HCT116 (cell line): ENCODE measurements at places on chromosomes 3 and 15. TPM values are rescaled to one million over a fixed set of nuclear protein-coding genes. Genes with fewer than 3 reads are reported as not detected.

The GABRA5 gene
- total RNA-seq, result not detected

The MYZAP gene
- 5.8 TPM for total RNA-seq

The RPUSD3 gene
- 58.0 TPM for total RNA-seq

The NDUFB5 gene
- total RNA-seq, result 116 TPM

The TM4SF4 gene
- total RNA-seq, result 0.91 TPM

The MOBP gene
- total RNA-seq, result not detected

The TIMP4 gene
- not detected for total RNA-seq

The PCOLCE2 gene
- total RNA-seq, result 4.4 TPM

The LRTM1 gene
- not detected for total RNA-seq

The SPG11 gene
- total RNA-seq, result 34.8 TPM

The GOLGA8S gene
- total RNA-seq, result 0.15 TPM

The AGBL1 gene
- not detected for total RNA-seq

The C3orf49 gene
- total RNA-seq, result not detected

The RYR3 gene
- not detected for total RNA-seq

The SEMA3F gene
- 15.7 TPM for total RNA-seq

The CAMKV gene
- 0.10 TPM for total RNA-seq

The RPL22L1 gene
- 492 TPM for total RNA-seq

The MRPS22 gene
- total RNA-seq, result 95.1 TPM

The TLR9 gene
- 0.15 TPM for total RNA-seq

The VEPH1 gene
- total RNA-seq, result 4.9 TPM

The SLC27A2 gene
- total RNA-seq, result 14.0 TPM

The PLA2G4E gene
- not detected for total RNA-seq

The ADCY5 gene
- total RNA-seq, result 0.49 TPM

The SYNM gene
- total RNA-seq, result 3.3 TPM

The ERICH6 gene
- total RNA-seq, result not detected

The ADGRG7 gene
- total RNA-seq, result not detected

The UROC1 gene
- total RNA-seq, result not detected

The DUOXA1 gene
- total RNA-seq, result 2.3 TPM

The ZNF860 gene
- 2.9 TPM for total RNA-seq

The NMB gene
- total RNA-seq, result 9.8 TPM

The LEKR1 gene
- total RNA-seq, result 2.1 TPM

The LYZL4 gene
- not detected for total RNA-seq

The ACKR4 gene
- total RNA-seq, result 0.12 TPM

The TM6SF1 gene
- not detected for total RNA-seq

The CPNE4 gene
- not detected for total RNA-seq

The NPRL2 gene
- total RNA-seq, result 35.4 TPM

The CCDC191 gene
- total RNA-seq, result 4.1 TPM

The THBS1 gene
- 6.3 TPM for total RNA-seq

The DAPK2 gene
- total RNA-seq, result 4.8 TPM

The CLDN16 gene
- not detected for total RNA-seq

The GPR176 gene
- total RNA-seq, result 1.7 TPM

The LRRIQ4 gene
- not detected for total RNA-seq

The CFAP161 gene
- total RNA-seq, result 0.15 TPM

The EDC3 gene
- total RNA-seq, result 45.1 TPM

The ACOX2 gene
- total RNA-seq, result 12.8 TPM

The BFSP2 gene
- total RNA-seq, result not detected

The ADAMTS17 gene
- 4.2 TPM for total RNA-seq

The FBXO40 gene
- total RNA-seq, result not detected
